Caco-2 (cell line): ENCODE measurements at places on chromosomes 12 and 14.

GRCh38 chr12:57479043-57479375 lies 657 bp downstream of the ARHGAP9 start:
- no peak for DNase-seq

DNA sequence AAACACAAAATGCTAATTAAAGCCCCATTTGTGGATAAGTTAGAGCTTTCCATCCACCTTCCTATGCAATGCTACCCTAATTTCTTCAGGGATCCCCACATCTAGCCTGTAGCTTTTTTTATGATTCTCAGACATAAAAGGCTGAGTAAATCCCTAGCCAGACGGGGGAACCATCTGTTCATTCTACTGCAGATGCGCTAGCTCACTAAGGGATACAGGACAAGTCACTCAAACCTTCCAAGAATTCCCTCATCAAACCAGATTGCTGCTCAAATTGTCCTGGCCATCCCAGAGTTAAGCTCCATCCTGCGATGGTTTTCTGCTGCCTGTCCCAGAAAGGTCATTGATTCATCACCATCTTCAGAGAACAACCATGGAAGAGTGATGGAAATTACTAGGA lies 56.7 kb downstream of the MYRFL start:
- DNase-seq = no peak

DNA sequence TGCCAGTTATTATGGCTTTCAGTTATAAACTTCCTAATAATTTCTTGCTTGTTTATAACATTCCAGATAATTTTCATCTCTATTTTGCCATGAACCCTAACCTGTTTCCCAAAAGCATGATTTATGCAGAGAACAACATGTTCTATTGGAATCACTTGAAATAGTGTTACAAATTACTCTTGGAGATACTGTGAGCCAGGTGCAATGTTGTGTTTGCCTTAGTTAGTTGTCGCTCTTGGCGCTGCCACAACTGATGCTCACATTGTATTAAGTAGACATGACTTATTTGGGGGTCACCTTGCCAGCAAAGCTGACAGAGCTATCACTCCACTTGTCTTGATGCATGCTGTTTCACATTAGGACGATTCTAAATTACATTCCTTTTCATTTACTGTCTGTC lies 49.4 kb downstream of the TSPAN8 start:
- no peak for DNase-seq

GRCh38 chr12:17550011-17550410 lies 540.0 kb downstream of the RERGL start:
- DNase-seq = no peak

DNA sequence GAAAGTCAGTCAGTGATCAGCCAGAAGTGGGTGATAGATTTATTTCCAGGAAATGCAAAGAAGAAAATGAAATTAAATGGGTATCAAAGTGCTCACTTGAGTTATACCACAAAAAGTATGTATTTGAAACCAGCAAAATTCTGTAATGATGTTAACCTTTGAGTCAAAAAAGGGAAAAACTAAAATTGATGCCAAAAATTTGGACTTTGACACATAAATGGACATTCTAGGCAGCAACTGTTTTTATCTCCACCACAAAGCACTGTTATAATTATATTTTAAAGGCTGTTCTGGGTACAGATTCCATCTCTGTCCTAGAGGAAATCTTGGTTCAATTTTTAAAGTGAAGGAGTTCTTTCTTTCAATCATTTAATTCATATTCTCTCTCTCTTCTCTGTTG lies 31.7 kb upstream of the KCNJ8 start:
- no peak for DNase-seq

DNA sequence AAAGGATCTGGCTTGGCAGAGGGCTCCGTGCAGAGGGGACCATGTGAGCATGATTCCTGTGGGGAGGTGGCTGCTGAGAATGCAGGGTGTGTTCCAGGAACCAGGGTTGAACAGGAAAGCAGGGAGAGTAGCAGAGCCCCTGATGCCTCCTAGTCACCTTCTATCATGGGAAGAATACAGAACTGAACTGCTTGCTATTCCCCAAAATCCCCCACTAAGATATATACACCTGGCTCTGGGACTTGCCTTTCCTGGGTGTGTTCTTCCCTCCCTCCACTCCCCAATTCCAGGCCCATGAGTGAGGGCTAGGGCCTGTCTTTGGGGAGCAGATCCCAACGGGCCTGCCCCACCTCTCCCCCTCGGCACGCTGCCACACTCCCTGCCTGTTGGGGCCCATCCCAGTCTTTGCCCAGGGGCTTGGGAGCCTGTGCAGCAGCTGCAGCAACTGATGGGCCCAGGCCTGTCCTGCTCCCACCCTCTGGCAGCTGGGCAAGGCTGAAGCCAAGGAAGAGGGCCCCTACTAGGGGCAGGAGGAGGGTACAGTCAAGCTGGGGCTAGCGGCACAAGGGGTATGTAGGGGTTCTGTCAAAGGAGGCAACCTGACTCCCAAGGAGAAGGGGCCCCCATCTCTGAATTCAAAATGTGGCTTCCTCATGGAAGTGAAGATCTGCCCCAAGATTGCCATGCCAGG lies 3.2 kb downstream of the AJUBA start:
- DNase-seq = peak; percentile 26

GRCh38 chr12:70040141-70040540 lies 203.1 kb upstream of the CNOT2 start:
- DNase-seq = no peak

DNA sequence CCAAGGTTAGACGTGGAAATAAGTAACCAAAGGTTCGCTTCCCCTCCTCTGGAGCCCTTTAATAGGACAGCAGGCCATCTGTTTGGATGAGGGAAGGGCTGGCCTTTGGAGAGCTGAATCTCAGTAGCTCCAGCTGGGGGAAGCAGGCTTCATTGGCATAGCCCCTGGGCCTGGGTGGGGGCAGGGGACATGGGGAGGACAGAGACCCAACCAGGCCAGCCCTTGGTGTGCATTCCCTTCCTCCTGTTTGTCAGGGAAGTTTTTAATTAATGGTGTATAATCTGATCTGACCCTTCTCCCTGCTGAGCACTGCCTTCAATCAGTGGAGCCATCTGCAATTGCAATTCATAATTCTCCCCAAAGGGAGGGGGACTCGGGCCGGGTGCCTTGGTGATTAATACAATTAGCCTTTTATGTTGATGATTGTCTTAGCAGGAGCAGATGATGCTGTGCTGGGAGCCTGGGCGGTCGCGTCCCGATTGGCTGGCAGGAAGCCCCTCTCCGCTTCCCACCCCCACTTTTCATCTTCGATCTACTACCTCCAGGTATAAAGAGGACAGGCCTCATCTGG lies 6.4 kb downstream of the AQP6 start:
- DNase-seq = no peak

DNA sequence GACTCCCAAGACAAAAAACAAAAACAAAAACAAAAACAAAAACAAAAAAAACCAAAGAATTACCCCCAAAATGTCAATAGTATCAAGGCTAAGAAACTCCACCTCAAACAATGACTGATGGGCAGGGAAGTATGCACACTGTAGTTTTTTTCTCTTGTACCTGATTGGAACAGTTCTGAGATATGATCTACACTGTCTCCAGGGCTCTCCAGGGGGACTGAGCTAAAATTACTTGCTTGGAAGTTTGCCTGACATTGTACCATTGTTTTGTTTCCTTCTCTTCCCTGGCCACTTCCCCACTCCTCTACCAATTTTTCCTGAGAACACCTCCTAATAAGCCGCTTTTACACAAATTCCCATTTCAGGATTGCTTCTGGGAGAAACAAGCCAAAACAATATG lies 22.3 kb upstream of the CATSPERB start:
- DNase-seq = no peak

GRCh38 chr12:95318071-95318545 lies 100.5 kb downstream of the VEZT start:
- DNase-seq = peak; percentile 46

- no peak for DNase-seq
Observed at GRCh38 chr12:13318231-13319015, 121.9 kb downstream of the EMP1 start.

GRCh38 chr14:43983721-43984120 lies 523.4 kb downstream of the FSCB start:
- DNase-seq = no peak

DNA sequence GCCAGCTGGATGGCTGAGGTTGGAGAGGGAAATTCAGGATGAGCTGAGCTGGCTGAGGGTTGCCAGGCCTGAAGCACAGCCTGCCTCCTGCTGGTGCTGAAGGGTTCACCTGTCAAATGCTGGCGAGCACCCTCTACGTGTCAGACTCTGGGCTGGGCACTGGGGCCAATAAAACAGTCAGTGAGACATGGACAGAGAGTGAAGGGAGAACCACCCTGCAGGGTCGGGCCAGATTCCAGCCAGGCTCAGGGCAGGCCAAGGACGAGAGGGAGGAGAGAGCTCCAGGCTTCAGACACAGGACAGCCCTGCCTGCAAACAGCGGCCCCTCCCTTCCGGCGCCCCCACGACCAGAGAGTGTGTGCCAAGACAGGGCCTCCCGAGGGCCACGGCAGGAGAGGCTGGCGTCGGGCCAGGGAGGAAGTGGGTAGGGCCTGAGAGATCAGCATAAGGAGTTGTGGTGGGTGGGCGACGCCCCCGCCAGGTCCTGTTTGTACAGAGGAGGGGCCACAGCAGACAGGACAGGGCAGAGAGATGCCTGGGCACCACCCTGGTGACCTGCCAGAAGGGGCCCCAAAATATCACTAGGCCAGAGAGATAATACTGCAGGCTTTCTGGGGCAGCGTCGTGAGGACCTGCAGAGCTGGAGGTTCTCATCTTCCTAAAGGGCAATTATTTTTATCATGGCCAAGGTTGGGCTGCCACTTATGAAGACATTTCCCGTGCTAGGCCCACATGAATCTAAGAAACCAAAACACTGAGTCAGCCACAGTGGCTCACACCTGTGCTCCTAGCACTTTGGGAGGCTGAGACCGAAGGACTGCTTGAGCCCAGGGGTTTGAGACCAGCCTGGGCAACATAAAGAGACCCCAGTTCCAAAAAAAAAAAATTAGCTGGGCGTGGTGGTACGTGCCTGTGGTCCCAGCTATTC lies 73.1 kb upstream of the GPR68 start:
- DNase-seq = no peak

DNA sequence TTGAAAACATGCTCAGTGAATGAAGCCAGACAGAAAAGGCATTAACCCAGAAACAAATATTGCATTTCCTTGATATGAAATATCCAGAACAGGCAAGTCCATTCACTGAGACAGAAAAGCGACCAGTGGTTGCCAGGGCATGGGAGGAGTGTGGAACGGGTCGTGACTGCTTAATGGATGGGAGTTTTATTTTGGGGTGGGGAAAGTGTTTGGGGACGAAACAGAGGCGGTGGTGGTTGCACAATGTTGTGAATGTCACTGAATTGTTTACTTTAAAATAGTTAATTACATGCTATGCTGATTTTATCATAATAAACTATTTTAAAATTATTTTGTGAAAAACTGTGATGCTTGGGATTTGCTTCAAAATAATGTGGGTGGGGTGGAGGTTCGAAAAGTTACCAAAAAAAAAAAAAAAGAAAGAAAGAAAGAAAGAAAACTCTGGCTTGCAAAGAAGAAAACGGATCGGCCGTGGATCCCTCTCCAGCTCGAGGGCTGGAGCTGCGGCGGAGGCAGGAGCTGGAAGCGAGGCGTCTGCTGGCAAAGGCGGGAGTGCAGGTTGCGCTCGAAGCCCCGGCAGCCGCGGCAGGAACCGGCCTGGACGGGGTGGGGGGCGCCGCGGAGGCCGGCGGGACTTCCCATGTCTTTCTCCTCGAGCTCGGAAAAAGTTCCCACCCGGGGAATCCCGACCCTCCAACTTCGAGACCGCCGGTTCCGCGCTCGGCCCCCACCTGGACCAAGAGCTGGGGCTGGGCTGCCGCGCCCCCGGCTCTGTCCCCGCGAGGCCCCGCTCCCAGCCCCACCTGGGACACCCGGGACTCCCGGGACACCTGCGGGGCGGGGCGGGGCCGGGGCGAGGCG lies 524 bp upstream of the P2RX2 start:
- DNase-seq = no peak

DNA sequence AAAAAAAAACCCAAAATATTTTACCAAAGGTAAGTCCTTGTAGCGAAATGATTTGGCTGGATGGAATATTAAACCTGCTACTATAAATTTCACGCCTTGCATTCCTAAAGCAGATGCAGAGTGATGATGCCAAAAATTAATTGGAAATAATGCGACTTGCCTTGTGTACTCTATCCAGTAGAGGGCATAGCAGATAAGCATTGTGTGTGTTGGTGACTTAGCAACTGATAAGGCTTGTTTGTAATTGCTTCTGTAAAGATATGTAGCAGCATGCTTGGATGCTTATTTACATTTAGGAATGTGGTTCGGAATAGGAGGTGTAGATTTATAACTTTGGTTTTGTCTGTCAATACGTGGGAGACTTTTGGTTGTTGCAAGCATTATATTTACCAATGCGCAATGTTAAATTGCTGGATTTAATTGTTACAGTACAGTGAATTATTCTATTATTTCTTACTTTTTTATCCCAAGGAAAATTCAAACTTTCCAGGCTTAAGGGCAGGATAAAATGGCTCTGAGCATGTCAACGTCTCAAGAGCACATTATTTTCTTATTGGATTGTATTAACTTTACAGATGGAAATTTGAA lies 80.5 kb downstream of the TMEM260 start:
- no peak for DNase-seq

- peak; percentile 70 for DNase-seq
Observed at GRCh38 chr14:31937730-31938346, 139.3 kb upstream of the ARHGAP5 start.

GRCh38 chr12:116146386-116146785 lies 131.1 kb downstream of the MED13L start:
- no peak for DNase-seq

DNA sequence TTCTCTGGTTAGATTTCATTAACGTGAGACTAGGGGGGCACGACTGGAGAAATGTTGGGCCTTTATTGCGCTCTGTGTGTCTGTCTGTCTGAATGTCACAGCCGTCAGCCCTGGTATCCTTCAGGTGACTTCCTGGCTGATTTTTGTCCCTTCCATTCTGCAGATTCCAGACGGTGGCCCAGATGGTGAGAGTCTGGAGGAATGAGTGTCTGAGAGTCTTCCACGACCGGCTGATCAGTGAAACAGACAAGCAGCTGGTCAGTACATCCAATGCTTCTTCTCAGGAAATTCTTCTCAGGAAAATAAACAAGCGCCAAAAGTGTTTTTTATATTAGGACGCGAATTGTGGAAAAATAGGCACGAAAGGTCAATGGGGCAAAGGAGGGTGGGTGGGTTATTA lies 93.5 kb downstream of the CCDC92 start:
- no peak for DNase-seq

DNA sequence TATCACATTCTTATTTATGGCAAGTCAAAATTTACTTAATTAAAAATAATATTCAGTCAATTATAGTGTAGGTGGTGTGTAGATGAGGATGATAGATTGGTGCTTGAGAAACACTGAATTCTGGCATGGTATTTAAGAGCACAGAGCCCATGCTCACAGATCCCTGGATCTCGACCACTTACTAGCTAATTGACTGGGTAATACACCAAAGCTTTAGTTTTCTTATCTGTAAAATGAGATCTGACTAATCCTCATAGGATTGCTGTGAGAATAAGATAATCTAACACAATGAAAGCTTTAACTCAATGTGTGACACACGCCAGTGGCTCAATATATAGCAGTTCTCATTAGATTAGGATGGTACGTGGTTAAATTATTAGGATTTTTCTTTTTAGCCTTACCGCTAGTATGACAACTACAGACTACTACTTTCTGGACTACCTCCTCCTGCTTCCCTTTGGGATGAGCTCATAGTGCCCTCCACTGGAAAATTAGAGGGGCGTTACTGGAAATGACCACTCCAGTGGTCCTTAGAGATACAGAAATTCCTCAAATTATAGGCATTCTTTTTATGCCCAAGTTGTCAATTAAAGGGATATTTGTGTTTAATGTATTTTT lies 482.8 kb upstream of the TBX3 start:
- DNase-seq = no peak

GRCh38 chr12:32398181-32398580 lies 1.2 kb upstream of the FGD4 start:
- no peak for DNase-seq

- DNase-seq = no peak
Observed at GRCh38 chr12:2443776-2444175, 351.0 kb upstream of the FKBP4 start.
